Activated CD4-positive, alpha-beta T cell treated with anti-CD3 and anti-CD28 coated beads, Interleukin-2, amount 10 ng/mL, durations not matched to agents 24 days and 14 days (primary cell): ENCODE measurements at places on chromosomes 1 and 21. TPM values are rescaled to one million over a fixed set of nuclear protein-coding genes. Genes with fewer than 3 reads are reported as not detected.

GRCh38 chr21:44751799-44752636, 40.6 kb upstream of the TSPEAR start:
- no peak overlapping the region for H3K4me3 ChIP-seq
- H3K36me3 ChIP-seq = no peaks in the 10 kb centered on the region
- no peak overlapping the region for H3K27ac ChIP-seq
- DNase-seq = no peak
- H3K4me1 ChIP-seq = no peaks in the 10 kb centered on the region

Gene LINGO4
- not detected in 2 replicates for total RNA-seq

Gene SELL
- total RNA-seq = 82.3 and 92.7 TPM in 2 replicates

DNA sequence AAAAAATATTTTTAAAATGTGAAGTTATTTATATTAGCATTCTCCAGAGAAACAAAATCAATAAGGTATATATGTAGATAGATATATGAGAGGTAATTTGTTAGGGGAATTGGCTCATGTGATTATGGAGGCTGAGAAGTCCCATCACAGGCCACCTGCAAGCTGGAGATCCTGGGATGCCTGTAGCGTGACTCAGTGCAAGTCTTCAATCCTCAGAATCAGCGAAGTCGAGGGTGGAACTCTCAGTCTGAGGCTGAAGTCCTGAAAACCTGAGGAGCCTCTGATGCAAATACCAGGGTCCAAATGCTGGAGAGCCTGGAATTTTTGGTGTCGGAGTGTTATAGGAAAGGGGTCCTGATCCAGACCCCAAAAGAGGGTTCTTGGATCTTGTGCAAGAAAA, 658.5 kb downstream of the USP25 start:
- DNase-seq = no peak
- H3K4me1 ChIP-seq = no peaks in the 10 kb centered on the region
- no peaks in the 10 kb centered on the region for H3K36me3 ChIP-seq

GRCh38 chr21:42262831-42263231, 43.9 kb downstream of the ABCG1 start:
- no peak overlapping the region for H3K27ac ChIP-seq
- DNase-seq = no peak
- H3K4me1 ChIP-seq = peaks cover 13% of the 10 kb centered on the region
- peaks cover 2% of the 10 kb centered on the region for H3K27me3 ChIP-seq
- H3K36me3 ChIP-seq = peaks cover 2% of the 10 kb centered on the region

Gene IFNLR1
- 5.3 and 5.6 TPM in 2 replicates for total RNA-seq

DNA sequence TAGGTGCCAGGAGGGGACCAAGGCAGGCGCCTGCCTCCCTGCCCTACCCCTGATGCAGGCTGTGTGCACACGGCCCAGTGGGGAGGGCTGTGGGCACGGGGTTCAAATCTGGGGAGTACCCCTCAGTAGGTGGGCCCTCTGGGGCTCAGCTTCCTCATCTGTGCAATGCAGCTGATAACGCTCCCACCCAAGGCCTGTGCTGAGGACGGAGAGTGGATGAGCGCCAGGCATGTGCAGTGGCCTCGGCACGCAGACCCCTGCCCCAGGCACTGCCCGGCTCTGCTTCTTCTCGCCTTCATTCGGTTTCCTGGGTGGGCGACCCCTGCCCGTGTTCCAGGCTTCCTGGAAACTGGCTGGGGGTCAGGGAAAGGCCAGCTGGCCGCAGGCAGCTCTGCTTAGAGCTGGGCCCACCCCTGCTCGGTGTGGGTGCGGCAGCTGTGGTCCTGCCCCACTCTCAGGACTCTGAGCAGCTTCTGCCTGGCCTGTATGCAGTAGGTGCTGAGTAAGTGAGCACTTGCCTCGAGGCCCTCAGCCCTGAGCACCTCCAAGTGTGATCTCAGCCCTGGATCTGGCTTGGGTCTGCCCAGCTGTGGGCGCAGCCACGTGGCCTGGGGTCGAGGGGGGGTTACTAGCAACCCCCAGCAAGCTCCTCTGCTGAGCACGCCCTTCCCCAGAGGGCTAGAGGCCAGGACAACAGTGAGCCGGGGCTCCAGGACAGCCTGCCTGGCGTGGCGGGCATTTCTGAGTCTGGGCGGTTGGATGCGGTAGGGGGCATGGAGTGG, 11.9 kb upstream of the TNFRSF14 start:
- H3K27me3 ChIP-seq = peaks cover 8% of the 10 kb centered on the region
- DNase-seq = no peak
- H3K4me3 ChIP-seq = no peak overlapping the region
- peaks cover 5% of the 10 kb centered on the region for H3K4me1 ChIP-seq
- no peak overlapping the region for H3K27ac ChIP-seq

Gene MX2
- total RNA-seq = 8.6 and 11.5 TPM in 2 replicates

DNA sequence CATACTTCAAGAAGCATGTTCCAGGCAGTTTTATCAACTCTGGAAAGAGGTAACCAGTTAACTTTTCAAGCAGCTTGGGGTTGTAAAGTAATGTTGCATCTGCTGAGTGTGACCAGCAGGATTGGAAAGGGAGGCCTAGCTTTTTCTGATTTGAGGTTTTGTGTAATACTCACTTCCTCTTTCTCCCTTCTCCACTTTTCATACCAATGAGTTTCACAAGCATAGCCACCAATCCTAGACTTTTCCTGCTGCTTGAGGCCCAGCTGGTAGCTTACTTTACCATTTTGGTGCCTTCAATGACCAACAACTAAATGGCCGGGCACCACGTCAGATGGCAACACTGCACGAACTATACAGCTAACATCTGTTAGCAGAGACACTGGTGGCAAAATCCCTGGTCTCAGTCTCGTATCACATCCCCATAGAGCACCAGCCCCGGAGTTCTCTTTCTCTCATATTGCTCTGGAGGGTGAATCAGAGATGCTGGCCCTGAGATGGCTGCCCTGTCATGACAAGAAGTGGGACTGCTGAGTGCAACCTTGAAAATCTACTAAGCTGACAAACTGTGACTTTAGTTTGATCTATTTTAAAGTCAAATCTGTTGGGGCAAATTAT, 14.8 kb upstream of the GPR88 start:
- peaks cover 4% of the 10 kb centered on the region for H3K36me3 ChIP-seq
- no peaks in the 10 kb centered on the region for H3K4me1 ChIP-seq
- peak; percentile 46 for DNase-seq
- peaks cover 2% of the 10 kb centered on the region for H3K27me3 ChIP-seq
- H3K4me3 ChIP-seq = no peak overlapping the region
- H3K27ac ChIP-seq = no peak overlapping the region

Gene NPR1
- total RNA-seq = 0.05 and 0.09 TPM in 2 replicates

DNA sequence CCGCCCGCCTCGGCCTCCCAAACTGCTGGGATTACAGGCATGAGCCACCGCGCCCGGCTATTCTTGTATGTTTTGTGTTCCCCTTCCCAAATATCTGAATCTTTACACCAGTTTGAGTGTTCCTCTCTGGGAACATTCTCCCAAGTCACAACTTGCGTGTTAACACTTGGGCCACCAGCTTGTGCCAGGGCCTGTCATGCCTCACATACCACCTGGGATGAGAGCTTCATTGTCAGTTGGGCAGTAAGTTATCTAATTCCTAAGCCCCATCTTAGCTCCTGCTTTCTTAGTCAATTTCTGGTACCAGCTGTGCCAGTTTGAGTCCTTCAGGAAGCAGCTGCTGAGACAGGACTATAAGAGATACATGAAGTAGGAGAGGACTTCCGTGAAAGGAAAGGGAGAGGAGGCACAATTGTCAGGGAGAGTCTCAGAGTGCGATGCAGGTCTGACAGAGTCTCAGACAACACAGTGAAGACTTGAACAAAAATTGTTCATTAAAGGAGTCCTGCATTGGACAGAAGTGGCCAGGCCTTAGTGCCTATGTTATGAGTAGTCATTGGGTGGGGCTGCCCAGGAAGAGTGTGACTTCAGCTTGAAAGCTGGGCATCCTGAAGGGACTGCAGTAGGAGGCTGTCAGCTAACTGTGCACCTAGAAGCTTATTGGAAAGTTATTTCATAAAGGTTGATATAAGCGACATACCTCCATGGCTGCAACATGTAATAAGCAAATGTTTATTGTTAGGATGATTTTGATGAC, 17.3 kb downstream of the ZFYVE9 start:
- peak; percentile 38 for DNase-seq
- H3K4me1 ChIP-seq = no peaks in the 10 kb centered on the region
- peaks cover 2% of the 10 kb centered on the region for H3K27me3 ChIP-seq
- no peaks in the 10 kb centered on the region for H3K36me3 ChIP-seq
- no peak overlapping the region for H3K27ac ChIP-seq
- H3K4me3 ChIP-seq = no peak overlapping the region

DNA sequence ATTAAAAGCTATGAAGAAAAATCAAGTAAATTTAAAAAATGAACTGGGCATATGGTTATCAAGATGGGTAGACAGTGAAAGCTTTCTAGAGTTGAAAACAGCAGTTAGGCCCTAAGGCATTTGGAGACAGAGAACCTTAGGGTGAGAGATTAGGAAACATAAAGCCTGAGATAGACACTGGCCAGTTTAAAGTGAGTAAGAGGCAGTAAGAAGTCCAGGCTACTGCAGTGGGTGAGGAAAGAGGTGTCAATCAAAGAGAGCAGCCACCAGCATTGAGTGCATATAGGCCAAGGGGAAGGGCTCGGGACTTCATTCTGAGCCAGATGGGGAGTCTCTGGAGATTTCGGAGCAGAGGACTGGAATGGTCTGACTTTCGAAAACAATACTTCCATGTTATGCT, 1360.5 kb upstream of the ADGRL4 start:
- H3K4me3 ChIP-seq = no peak overlapping the region
- DNase-seq = no peak
- no peak overlapping the region for H3K27ac ChIP-seq
- no peaks in the 10 kb centered on the region for H3K27me3 ChIP-seq
- no peaks in the 10 kb centered on the region for H3K36me3 ChIP-seq
- H3K4me1 ChIP-seq = no peaks in the 10 kb centered on the region

Gene HSD3B2
- total RNA-seq = not detected in 2 replicates

DNA sequence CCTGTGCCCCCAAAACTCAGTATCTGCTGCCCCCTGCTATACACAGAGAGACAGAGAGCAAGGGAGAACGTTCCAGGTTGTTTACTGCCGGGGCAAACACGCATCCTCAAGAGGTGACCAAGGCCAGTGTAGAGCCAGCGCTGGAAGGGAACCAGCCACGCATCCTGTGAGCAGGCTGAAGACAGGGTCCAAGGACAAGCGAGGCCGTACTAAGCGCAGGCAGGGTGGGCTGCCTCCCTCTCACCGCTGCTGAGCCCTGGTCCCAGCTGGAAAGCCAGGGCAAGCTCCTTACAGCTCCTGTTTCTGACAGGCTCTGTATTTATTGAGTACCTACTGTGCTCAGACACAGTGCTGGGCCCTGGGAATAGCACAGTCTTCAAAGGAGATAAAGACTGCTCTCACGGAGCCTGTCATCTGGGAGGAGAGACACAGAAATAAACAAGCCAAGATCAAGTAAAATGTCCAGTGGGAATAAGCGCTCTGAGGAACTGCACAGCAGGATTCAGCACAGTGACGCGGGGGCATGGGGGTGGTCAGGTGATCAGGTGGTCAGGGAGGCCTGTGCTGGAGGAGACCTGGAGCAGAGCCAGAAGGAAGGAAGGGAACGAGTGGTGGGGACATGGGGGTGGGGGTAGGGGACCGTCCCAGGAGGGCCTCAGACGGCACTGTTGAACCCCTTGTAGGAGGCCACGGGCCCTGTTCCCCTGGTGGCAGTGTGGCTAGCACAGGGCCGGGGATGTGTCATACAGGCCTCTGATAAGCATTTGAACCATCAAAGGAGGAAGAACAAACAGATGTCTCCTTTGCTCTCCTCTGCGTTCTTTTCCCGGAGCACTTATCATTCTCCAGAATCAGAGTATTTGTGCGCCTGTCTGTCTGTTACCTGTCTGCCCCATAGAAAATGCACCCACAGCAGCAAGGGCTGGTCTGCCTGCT, 37.8 kb upstream of the EFHD2 start:
- no peak overlapping the region for H3K27ac ChIP-seq
- H3K36me3 ChIP-seq = no peaks in the 10 kb centered on the region
- DNase-seq = no peak
- H3K4me3 ChIP-seq = no peak overlapping the region
- H3K27me3 ChIP-seq = peaks cover 21% of the 10 kb centered on the region
- H3K4me1 ChIP-seq = no peaks in the 10 kb centered on the region

- no peaks in the 10 kb centered on the region for H3K27me3 ChIP-seq
- H3K4me3 ChIP-seq = peak overlapping the region; percentile 89
- no peak overlapping the region for H3K27ac ChIP-seq
- H3K36me3 ChIP-seq = peaks cover 56% of the 10 kb centered on the region
Measured at GRCh38 chr1:154556422-154556821, 2.0 kb downstream of the UBE2Q1 start.

- H3K4me1 ChIP-seq = peaks cover 36% of the 10 kb centered on the region
- peak overlapping the region; percentile 99 for H3K27ac ChIP-seq
- peak; percentile 59 for DNase-seq
- H3K4me3 ChIP-seq = peak overlapping the region; percentile 63
- peaks cover 35% of the 10 kb centered on the region for H3K36me3 ChIP-seq
- no peaks in the 10 kb centered on the region for H3K27me3 ChIP-seq
Measured at GRCh38 chr1:244435562-244436205, 16.0 kb downstream of the ADSS2 start.

DNA sequence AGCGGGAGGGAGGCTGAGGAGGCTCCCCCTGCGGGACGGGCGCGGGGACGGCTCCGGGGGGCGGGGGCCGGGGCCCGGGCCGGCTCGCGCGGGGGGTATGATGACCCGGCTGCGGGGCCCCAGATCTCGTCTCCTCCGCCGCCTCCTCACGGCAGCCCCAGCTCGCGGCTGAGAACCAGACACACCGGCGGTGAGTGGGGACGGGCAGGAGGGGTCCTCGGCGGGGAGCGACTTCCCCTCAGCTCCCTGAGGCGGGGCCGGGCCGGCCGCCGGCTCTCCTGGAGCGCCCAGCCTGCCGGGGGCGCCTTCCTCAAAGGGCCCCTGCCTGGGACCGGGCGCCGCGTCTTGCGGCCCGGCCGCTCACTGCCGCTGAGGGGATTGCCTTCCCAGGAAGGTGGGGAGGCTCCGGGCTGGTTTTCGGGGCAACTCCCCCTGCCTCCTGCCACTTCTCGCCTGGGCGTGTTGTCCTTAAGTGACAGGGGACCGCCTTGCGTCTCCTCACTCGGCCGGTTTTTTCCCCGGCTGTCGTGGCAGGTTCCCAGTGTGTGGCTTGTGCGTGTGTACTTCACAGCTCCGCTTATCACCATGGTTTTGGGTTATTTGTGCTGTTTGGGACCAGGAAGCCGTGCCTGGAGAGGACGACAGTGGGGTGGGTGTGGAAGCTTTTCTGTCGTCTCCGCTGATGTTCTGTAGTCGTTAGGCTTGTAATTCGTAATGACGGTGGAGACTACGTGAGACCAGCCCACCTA, 800 bp downstream of the HIPK1 start:
- H3K27me3 ChIP-seq = no peaks in the 10 kb centered on the region
- H3K36me3 ChIP-seq = peaks cover 20% of the 10 kb centered on the region
- peak; percentile 91 for DNase-seq
- peak overlapping the region; percentile 99 for H3K27ac ChIP-seq

DNA sequence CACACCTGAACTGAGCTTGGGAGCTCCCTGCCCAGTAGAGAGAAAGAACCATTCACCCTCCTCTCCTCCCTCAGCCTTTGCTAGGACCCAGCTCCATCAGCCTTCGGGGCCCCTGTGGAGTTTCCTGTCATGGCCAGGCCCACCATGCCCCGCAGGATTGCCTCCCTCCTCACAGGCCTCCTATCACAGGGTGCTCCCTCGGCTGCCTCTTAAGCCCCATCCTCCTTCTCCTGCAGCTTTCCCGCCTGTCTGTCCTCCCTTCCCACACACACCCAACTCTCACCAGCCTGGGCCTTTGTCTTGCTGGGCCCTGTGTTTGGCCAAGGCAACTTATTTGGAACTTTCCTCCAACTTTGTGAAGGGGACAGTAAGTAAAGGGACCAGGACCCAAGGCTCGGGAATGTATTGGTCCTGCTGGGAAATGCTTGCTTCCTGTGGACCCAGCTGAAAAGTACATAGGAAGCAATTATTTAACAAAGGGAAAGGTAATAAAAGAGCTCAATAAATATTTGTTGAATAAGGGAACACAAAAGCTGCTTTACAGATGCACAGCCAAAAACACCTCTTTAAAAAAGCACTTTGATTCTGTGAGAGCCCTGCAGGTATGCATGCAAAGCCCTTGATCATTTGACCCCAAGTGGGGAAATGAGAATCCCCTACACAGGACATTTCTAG, 31.6 kb upstream of the TENT5C start:
- H3K27me3 ChIP-seq = peaks cover 5% of the 10 kb centered on the region
- DNase-seq = no peak
- H3K4me1 ChIP-seq = peaks cover 17% of the 10 kb centered on the region
- H3K27ac ChIP-seq = peak overlapping the region; percentile 6
